ENCODE measurements at places on chromosomes 3 and 15.

GRCh38 chr15:61398310-61398709 is 169.2 kb upstream of the RORA start:
- DNase-seq: no peak

DNA sequence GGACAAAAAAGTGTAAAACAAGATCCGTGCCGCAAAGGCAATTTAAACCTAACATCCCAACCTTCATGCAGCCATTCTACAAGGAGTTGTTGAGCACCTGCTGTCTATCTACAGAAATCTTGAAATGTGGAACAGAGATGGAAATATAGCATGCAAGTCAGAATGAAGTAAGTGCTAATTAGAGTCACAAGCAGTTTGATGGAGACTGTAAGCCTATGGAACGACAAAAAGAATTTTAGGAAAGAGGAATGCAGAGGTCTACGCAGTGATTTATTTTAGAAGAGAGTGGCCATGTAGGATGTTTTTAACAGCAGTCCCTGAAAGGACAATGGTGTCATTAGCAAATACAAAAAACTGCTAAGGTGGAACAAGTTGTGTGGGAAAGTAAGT is 851 bp upstream of the DCBLD2 start:
- no peak for DNase-seq

- DNase-seq: no peak
Observed at GRCh38 chr15:90178468-90179435, 22.4 kb upstream of the SEMA4B start.

- no peak for DNase-seq
Observed at GRCh38 chr3:110731148-110731547, 340.5 kb upstream of the NECTIN3 start.

- DNase-seq: no peak
Observed at GRCh38 chr15:35194296-35194695, 109.2 kb upstream of the NANOGP8 start.

DNA sequence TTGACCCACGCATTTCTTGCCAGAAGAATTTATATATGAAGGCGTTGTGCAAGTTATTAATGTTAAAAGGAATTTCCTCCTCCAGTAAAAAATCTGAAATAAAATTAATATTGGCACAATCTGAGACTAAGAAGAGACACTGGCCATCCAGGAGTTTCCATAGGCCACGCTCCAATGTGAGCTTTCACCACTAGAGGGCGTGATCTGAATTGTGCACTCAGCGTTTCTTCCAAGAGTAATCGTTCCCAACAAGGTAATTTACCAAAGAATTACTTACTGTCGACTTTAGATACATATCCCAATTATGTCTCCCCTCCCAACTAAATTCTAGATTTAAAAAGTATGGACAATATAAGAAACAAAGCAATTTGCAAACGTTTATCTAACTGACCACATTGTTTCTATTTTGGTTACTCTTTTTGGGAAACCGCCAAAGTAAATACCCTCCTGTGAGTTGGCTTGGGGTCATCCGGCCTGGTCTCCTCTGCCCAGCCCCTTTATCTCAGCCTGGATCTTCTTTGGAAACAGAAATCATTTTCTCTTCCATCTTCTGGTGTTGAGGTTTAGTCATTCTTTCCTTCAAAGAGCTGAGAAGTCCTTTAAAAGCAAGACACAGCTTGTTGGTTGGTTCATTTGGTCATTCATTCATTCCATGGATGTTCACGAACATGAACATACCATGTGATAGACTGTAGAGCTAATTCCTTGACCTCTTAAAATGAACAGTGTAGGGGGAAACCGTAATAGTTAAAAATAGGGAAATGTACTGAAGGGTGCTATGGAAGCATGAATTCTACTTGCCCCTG is 26.2 kb downstream of the POLR2M start:
- no peak for DNase-seq

- DNase-seq: no peak
Observed at GRCh38 chr3:72317491-72317890, 530.8 kb downstream of the SHQ1 start.

- DNase-seq: no peak
Observed at GRCh38 chr15:45702041-45702440, 67.2 kb downstream of the SQOR start.

DNA sequence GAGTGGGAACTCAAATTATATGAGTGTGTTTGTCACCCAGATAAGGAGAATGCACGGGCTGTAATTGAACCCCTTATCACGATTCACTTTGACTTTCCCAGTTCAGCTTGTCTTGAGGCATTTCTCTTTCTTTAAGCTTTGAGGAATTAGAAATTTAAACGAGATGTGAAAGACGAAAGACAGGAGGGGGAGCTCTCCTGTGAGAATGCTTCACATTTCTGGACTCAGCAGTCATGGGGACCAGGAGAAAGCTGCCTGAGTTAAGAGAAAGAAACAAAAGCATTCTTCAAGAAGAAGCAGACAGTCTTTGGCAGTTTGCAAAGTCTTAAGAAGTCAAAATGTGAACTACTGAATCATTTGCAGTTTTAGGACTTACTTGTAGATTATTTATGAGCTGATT is 205.6 kb downstream of the NECTIN3 start:
- DNase-seq: no peak

DNA sequence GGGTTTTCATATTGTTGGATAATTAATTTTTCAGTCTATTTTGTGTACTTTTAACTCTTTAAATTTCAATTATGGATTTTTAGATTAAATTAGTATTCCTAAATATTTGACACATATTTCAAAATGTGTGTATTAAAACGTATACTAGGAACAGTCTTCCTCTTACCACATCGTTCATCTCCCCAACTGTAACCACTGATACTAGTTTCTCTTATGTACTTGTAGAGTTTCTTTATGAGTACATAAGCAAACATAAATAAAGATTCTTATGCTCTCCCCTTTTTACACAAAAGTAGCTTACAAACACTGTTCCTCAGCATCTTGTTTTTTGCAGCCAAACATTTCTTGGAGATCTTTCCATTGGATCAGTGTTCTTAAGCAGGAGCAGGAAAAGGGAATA is 45.9 kb downstream of the CMSS1 start:
- no peak for DNase-seq

DNA sequence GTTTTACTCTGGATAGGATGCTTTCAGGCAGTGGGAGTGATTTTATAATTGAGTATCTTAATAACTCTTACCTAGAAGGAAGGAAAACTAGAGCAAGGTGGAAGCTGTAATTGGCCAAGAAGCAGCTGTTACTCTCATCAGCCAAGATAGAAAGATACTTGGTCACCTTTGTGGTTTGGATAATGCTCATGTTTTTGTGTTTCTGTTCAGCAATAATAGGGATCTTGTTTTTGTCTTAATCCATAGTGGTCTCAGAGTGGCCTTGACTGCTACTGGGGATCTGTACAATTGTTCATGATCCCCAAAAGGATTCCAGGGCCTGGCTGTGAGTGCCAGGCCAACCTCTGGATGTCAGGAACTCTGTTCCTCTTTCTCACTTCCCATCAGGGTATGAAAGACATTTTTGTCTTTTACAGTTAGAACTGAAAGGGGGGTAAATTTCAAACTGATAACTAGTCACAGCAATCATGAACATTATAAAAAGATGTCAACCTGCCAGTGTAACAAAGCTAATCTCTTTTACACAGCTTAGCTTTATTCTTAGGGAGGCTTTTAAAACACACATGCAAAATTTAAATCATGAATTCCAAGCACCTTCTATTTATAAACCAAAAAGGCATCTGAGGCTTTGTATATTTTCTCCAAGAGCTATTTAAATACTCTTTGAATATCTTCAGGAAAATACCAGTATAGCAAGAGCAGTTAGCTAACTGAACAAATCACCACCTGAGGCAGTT is 6.0 kb downstream of the UBL7 start:
- DNase-seq: no peak

All from right kidney (tissue), 9 donors.